ENCODE measurements at places on chromosomes 5 and 9.

DNA sequence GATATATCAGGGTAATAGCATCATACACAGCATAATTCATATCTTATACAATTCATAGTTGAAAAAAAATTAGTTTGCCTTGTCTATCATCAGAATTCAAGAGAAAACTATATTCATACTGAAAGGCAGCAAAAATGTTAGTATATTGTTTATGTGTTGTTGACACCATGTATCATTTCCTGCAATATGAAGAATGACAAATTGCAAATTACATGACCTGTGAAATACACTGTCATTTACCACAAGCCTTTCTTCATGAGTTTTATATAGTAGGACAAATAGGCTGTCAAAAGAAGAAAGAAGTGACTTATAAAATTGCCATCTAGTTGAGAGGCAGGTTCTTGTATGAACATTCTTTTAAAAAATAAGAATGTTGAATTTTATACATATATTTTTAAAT is 1136.3 kb upstream of the CDH9 start:
- DNase-seq, result no peak

- no peak for DNase-seq
These were observed 43.8 kb downstream of the SPRY4 start for GRCh38 chr5:142281008-142281367.

DNA sequence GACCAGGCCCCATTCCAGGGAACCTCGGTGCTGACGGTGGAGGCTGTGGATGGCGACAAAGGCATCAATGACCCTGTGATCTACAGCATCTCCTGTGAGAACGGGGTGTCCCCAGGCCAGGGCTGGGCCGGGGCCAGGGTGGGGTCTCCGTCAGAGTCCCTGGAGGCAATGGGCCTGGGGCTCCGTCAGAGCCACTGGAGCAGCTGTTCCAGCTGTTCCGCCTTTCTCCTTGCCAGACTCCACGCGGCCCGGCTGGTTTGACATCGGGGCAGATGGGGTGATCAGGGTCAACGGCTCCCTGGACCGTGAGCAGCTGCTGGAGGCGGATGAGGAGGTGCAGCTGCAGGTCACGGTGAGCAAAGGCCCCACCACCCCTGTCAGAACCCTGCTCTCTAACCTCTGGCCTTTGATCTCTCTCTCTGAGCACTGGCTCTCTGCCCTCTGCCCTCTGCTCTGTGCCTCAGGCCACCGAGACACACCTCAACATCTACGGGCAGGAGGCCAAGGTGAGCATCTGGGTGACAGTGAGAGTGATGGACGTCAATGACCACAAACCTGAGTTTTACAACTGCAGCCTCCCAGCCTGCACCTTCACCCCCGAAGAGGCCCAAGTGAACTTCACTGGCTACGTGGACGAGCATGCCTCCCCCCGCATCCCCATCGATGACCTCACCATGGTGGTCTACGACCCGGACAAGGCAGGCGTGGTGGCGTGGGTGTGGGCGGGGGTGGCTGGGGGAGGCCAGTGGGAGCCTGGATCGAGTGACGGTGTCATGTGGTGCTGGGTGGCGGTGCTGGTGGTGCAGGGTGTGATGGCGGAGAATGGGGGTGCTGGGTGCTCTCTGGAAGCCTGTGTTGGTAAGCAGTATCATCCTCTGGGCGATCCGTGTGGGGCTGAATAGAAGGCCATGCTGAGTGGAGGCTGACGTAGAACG is 26.6 kb downstream of the CDHR2 start:
- DNase-seq, result no peak

DNA sequence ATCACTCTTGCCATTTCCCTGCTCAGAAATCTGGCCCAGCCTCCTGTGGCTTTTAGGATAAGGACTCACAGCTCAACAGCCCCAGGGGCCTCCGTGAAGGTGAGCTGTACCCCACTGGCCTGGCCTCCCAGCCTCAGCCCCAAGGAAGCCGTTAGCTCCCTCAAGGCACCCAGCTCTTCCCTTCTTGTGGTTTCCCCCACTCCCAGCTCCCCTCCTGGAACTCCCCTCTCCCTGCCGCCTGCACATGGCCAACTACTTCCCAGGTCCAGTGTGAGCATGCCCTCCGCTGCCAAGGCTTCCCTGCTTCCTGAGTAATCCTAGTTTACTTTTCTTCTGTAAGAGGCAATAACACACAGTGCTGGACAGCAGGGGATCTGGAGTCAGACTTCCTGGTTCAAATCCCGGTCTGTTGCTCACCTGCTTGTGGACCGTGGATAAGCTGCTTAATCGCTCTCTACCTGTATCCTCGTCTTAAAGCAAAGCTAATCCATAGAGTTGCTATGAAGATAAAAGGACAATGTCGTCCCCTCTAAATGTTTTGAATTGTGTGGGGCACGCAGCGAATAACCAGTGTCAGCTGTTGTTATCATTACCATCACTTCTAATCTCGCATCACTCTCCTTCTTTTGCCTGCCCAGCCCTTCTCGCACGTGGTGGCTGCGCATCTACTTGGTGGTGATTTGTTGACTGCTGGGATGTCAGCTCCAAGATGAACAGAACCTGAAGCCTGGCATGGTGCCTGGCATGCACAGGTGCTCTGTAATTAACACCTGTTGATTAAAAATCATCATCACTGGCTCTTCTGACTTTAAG is 86.6 kb downstream of the C5orf15 start:
- DNase-seq, result no peak

DNA sequence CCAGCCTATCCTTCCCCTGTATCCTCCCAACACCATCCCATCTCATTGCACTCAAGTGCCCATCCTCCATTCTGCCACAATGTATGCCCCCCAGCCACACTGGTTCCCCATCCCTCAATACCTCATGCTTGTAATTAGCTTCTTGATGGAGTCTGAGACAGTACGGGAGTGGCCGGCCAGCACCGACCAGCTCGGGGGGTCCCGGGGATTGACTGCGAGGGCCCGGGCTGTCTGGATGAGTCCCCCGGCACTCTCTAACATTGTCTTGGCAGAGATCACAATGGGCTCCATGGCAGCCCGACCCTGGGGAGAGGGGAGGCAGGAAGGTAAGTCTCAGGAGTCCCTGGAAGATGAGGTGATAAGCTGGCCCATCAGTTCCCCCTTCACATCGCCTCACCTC is 17.2 kb upstream of the TPM2 start:
- no peak for DNase-seq

DNA sequence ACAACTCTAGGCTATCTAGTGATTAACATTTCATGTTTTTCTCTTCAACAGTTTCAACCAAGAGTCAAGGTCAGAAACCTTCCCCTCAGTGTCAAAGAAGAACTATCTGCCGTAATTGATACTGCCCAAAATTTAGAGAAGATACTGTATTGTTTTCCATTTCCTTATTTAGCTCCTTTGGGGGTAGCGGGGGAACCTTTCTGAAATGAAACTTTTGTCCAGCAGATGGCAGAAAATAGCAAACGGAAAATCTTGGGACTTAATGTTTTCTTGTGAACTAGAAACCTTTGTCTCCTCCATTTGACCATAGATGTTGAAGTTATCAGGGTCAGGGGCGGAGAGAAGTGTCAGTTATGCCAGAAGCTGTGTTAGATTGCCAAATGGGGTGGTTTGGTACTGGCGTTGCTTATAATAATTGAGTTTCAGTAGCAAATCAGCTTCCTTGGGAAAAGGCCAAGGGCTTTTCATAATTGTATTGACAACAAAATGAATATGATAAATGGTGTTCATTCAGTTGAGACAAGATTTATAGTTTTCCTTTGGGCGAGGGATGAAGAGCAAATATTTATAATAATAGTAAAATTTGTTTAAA is 101.7 kb upstream of the TLX3 start:
- no peak for DNase-seq

- no peak for DNase-seq
These were observed 54.7 kb downstream of the SECISBP2 start for GRCh38 chr9:89372979-89373378.

- no peak for DNase-seq
These were observed 8.4 kb downstream of the SLC2A6 start for GRCh38 chr9:133470427-133470924.

GRCh38 chr9:128192601-128193371 is 1.4 kb upstream of the CIZ1 start:
- DNase-seq, result peak; percentile 58

- DNase-seq, result no peak
These were observed 7.7 kb downstream of the FBP1 start for GRCh38 chr9:94631599-94631998.

DNA sequence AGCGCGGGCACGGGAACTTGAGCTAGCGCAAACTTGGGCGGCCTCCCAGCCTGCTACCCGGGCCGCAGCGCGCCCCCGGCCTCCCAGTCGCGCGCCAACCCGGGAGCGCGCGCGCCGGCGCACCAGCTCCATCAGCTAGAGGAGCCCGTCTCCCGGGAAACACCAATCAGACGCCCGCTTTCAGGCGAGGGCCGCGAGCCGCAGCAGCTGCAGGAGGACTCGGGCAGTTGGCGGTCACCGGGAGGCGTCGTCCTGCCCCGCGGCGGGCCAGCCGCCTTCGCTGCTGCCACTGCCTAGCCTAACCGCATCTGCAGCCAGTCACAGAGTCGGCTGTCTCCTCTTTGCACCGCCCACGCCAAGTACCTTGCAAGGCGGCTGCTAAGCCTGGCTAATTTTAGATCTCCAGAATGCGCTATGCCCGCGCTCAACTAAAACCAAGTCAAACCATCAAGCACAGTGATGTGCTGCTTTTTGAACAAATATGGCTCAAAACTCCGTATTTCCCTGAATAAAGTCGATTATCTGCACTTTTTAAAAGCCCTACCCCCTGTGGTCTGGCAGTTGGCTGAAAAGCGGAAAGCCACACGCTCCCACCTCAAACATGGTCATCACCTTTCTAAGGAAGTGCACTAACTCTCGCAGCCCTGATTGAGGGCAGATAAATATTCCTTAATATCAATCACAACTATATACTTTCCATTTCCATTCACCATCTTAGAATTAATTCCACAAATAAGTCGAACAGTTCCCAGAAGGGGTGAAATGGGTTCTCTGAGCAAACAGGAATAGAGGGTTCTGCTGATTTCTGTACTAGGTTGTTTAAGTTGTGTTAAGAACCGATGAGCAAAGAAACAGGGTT is 221.8 kb downstream of the MEF2C start:
- DNase-seq, result no peak

DNA sequence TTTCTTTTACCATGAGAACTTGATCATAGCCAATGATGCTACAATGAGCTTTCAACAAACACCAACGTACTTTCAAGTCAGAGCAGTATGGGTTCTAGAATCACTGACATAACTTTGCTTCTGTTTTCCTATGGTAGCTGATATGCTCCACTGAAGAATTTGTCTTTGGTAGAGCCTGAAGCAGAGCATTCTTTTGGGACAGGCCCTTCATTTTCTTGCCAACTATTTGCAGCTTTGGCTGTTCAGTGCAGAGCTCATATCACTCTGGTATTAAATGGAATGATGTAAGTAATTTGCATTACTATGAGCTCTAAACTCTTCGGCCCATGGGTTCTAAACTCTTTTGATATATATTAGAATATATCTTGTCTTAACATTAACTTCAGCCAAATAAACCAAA is 51.8 kb upstream of the APC start:
- no peak for DNase-seq

GRCh38 chr9:69919461-69920061 is 98.9 kb downstream of the CFAP95 start:
- peak; percentile 18 for DNase-seq

GRCh38 chr9:93582115-93582514 is 5.7 kb downstream of the PHF2 start:
- DNase-seq, result no peak

- DNase-seq, result no peak
These were observed 404.7 kb downstream of the TLE4 start for GRCh38 chr9:79976257-79977073.

- DNase-seq, result no peak
These were observed 516.3 kb upstream of the ZNF608 start for GRCh38 chr5:125262782-125263181.
